ENCODE measurements at places on chromosomes 1 and 21. TPM values are rescaled to one million over a fixed set of nuclear protein-coding genes. Genes with fewer than 3 reads are reported as not detected.

The ADORA1 gene
- not detected for total RNA-seq

The POU3F1 gene
- 1.7 TPM for total RNA-seq

The ZNF683 gene
- total RNA-seq, result not detected

The ACTL8 gene
- total RNA-seq, result not detected

The ZBTB8A gene
- 0.12 TPM for total RNA-seq

The CCDC17 gene
- 6.1 TPM for total RNA-seq

The HS2ST1 gene
- total RNA-seq, result 12.3 TPM

The SLC5A9 gene
- not detected for total RNA-seq

The WNT2B gene
- total RNA-seq, result 1.2 TPM

The HENMT1 gene
- 7.8 TPM for total RNA-seq

The KRTAP7-1 gene
- not detected for total RNA-seq

The PLA2G2D gene
- total RNA-seq, result not detected

The LRRIQ3 gene
- total RNA-seq, result 0.44 TPM

The LEFTY2 gene
- total RNA-seq, result not detected

The TRAF3IP3 gene
- 470 TPM for total RNA-seq

The SLFNL1 gene
- total RNA-seq, result 0.30 TPM

The TTC24 gene
- 2.3 TPM for total RNA-seq

The PTGS2 gene
- 0.96 TPM for total RNA-seq

The THEM5 gene
- not detected for total RNA-seq

The NEGR1 gene
- total RNA-seq, result not detected

The LAMC2 gene
- not detected for total RNA-seq

Measured in CD4-positive, CD25-positive, alpha-beta regulatory T cell (primary cell).